ENCODE measurements at places on chromosomes 4 and X. TPM values are rescaled to one million over a fixed set of nuclear protein-coding genes. Genes with fewer than 3 reads are reported as not detected.
A peak's percentile ranks its signal among the peaks of the same experiment; 100 is the strongest.

Gene PDGFRA
- 201 TPM for total RNA-seq

Gene DMP1
- not detected for total RNA-seq

DNA sequence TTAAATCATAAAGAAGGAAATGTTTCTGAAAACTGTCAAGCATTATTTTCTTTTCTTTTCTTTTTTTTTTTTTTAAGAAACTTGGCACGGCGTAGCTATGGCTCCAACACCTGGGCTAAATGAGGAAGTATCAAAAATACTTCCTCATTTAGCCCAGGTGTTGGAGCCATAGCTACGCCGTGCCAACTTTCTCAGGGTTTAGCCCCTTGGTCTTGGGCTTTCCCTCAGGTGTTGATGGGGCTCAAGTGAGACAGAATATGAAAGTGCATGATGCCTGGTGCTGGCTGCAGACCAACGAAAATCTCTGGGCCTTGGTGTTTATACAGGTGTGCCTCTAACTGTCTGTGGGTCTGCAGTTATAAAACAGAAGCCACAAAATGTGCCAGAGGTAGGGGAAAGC lies 132.7 kb downstream of the ARHGAP24 start:
- no peak for DNase-seq

GRCh38 chr4:33886356-33886755 lies 2358.0 kb downstream of the ARAP2 start:
- DNase-seq, result no peak

Gene ADAM29
- total RNA-seq, result not detected

Gene VCX2
- total RNA-seq, result not detected

GRCh38 chr4:37909332-37910090 lies 18.6 kb downstream of the TBC1D1 start:
- no peak for DNase-seq

- no peak for DNase-seq
Observed at GRCh38 chr4:85688055-85688740, 213.2 kb downstream of the ARHGAP24 start.

GRCh38 chr4:96136056-96136455 lies 296.2 kb downstream of the PDHA2 start:
- no peak for DNase-seq

Gene PLK4
- 1.7 TPM for total RNA-seq

Gene ZNF711
- 3.2 TPM for total RNA-seq

- peak; percentile 66 for DNase-seq
Observed at GRCh38 chr4:147480502-147480890, 401 bp upstream of the EDNRA start.

- no peak for DNase-seq
Observed at GRCh38 chrX:72128881-72129280, 2.8 kb downstream of the RTL5 start.

DNA sequence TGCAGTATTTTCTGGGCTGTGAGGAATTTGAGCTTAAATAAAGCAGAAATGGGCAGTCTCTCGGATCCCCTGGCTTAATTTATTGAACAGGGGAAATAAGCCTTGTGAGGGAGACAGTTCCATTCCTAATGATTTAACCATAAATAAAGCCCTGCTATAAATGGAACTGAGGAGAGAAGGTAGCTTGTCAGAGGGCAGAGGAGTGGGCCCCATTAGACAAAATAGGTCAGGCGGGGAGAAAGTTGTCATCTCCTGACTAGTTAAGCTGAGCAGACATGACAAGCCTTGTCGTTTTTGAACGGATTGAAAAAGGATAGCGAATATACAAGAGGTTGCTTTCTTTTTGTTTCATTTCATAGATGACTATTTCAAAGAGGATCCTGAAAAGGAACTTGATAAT lies 39.3 kb downstream of the SMPX start:
- no peak for DNase-seq

DNA sequence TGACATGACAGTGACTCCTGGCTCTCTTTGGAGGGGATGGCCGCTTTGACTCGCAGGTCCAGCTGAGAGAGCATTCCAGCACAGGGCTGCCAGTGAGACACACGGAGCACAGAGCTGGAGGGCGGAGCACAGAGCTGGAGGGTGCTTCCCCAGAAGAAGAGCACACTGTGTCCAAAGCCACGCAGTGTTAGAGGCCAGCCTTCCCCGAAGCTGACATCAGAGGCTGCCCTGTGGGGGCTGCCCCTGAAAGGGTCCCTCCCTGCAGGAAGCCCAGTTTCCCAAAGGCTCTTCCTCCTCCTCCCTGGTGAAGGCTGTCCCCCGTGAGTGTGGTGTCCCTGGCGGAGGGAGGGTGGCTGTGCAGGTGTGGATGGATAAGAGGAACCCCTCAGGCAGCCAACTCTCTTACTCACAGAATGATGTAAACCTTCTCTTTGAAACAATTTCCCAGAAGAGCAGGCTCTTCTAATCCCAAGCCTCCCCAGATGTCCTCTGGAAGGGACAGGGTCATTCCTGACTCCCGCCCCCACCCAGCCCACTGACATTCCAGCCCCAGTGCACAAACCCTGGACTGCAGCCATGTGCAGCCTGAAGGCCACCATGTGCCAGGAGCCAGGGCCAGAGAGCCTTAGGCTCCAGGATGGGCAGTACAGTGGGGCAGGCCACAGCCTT lies 53.4 kb downstream of the PSAPL1 start:
- DNase-seq, result peak; percentile 80

Gene HPSE
- 2.8 TPM for total RNA-seq

- no peak for DNase-seq
Observed at GRCh38 chr4:3655963-3656362, 110.2 kb upstream of the ADRA2C start.

All from posterior vena cava (tissue), 2 donors.